ENCODE measurements at places on chromosomes 1 and 21.

GRCh38 chr1:31667065-31667785, 22.5 kb upstream of the PEF1 start:
- DNase-seq = no peak

GRCh38 chr21:41745026-41745820, 21.6 kb downstream of the RIPK4 start:
- no peak for DNase-seq

- no peak for DNase-seq
These were observed 20.5 kb downstream of the TARBP1 start for GRCh38 chr1:234458352-234459017.

- DNase-seq = no peak
These were observed 67.7 kb upstream of the RCC1 start for GRCh38 chr1:28437924-28438699.

GRCh38 chr1:108570998-108571401, 11.1 kb downstream of the EEIG2 start:
- no peak for DNase-seq

DNA sequence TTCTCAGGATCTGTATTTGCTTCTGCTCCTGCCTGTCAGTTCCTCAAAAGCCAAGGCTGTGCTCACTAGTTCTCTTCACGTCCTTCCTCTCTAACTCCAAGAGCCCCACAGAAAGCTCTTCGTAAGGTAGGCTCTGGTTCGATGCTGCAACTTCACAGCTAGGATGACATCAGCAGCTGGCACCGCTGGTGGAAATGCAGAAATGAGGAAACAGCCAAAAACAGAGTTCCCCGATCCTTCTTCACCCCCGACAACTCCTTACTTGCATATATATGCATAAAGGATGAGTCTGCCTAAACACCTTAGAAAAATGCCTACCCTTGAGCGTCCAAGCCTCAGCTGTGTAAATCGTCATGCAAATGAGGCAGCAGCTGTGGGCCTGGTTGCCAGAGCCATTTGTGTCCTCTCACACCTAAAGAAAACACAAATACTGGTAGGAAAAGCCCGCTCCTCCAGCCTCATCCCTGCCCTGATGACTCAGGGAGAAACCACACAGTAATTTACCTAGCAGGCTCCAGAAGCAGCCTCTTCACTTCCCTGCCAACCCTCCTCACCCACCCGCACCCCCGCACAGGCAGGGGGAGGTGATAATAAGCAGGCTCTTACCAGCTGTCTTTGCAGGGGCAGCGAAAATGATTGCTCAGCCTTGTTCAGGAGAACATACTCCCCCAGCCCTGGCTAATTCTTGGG, 28.2 kb downstream of the BATF3 start:
- DNase-seq = no peak

DNA sequence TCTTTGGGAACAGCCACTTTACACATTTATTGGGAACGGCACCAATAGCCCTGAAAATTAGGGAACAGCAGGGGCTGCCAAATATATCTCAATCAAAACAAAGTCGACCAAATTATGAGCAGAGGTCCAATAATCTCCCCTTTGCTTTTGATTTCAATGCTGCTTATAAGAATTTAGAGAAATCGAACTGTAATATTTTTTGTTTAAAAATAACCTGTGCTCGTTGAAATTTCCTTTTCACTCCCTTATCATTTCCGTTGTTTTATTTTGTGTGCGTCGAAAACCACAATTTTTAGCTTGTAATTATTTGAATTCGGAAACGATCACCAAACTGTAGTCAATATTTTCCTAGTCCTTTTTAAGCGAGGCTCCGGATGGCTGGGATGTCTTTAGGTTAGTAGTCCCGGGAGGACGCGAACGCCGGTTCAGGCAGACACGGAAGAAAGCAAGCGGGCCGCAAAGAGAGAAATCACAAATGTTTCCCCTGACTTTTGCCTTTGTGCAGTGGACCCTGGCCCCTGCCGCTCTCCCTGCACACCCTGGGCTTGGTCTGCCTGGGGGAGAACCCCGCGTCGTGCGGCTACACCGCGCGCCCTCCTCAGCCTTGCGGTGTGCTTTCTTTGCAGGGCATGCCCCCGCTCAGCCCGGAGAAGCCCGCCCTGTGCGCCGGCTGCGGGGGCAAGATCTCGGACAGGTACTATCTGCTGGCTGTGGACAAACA, 2.3 kb downstream of the LHX9 start:
- DNase-seq = no peak

DNA sequence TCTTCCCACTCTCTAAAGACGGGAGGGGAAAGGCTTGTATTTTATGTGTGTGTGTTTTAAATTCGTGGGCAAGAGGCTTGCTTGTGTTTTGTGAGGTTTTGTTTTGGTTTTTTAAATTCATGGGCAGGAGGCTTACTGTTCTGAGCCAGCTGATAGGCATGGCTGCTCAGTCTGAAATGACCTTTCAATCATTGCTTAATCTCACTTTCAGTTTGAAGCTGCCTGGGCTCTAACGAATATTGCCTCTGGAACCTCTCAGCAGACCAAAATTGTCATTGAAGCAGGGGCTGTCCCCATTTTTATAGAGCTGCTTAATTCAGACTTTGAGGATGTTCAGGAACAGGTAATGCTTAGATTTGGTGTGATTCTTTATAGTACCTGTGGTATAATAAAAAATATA, 20.3 kb upstream of the TXLNA start:
- no peak for DNase-seq

DNA sequence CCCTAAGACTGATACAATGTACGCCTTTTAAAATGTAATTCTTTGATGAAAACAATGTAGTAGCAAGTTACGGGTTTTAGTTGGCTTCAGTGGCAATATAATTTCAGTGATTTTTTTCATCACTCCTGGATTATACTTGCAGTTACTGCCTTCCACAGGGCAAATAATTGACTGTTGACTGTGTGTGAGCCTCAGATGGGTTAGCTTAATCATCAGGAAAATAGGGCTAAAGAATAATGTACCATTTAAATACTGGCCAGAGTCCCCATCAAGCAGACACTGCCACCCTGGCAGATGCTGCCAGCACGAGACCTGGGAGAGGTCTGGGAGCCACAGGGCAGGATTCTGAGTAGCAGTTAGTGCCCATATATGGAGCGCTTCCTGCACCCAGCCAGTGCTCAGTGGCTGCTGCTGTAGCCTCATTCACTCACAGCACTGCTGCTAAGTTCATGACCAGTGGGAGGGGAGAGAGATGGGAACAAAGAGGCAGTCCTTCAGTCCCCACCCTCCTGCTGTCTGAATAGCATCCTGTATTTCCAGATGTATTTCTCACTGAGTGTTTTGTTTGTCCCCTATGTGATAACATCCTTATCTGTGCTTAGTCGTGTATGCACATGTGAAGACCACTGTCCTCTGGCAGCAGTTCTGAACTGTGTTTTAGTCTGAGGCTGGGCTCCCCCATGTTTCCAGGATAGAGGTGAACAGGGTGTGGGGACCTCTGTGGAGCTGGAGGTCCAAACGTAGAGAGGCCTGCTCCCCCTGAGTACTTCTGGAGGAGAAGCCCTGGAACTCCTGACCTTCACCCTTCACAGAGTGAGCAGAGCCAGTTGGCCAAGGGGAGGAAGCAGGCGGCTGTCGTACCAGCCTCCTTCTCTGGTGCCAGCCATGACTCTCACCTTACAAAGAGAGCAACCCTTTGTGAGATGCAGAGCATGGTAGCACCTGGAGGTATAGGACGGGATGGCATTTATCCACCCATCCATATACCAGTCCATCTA, 80.4 kb downstream of the ADARB1 start:
- DNase-seq = no peak

DNA sequence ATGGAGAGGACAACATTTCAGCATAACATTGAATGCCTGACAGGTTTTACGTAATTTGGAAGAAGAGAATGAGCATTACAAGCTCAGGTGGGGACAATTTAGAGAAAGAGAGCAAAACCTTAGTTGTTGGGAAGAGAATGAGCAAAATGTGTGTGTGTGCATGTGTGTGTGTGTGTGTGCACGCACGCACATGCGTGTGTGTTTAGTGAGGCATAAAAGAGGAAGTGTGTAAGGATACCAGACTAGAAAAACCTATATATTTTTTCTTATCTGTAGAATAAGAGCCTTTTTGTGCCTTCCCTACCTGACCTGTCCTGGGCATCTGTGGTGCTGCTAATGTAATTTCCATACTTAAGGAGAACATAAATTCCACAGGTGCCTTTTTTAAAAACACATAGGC, 99.0 kb upstream of the PLXNA2 start:
- DNase-seq = no peak

GRCh38 chr1:74465193-74465681, 47.2 kb downstream of the LRRC53 start:
- DNase-seq = no peak

DNA sequence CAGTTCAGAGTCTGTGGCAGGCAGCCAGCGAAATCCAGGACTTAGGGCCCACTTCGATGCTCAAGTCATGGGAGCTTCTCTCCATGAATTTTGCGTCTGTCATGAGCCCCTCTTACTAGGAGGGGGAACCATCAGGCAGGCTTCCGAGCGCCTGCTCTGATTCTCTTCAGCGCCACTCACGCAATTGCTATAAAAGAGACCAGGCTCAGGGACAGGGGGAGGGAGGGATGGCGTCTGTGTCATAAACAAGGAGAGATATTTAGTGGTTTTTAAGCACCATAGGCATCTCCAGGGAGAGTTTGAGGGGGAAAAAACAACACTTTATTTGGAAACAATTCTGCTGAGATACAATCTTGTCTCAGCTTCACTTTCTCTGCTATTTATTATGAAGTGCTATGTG, 60.6 kb downstream of the NAV1 start:
- DNase-seq = no peak

GRCh38 chr1:159936273-159936904, 9.0 kb downstream of the IGSF9 start:
- peak; percentile 61 for DNase-seq

DNA sequence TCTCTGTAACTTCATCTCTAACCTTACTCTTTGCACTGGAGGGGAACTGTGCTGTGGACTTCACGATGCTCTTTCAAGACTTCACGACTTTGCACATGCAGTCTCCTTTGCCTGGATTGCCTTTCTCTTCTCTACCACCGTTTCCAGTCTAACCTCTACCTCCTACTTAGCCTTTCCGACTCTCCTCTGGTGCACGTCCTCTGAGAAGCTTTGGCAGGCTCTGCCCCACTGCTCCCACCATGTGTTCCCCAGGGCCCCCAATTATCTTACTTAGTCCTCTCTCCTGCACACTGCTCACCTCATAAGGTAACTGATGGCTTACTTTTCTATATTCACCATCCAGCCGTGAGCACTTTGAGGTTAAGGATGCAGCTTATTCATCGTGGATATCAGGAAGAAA, 101.7 kb upstream of the GJB5 start:
- DNase-seq = no peak

GRCh38 chr1:81439046-81439823, 361.5 kb upstream of the ADGRL2 start:
- no peak for DNase-seq

GRCh38 chr1:78284354-78284753, 206.4 kb upstream of the PTGFR start:
- DNase-seq = no peak

- peak; percentile 41 for DNase-seq
These were observed 13.5 kb downstream of the ESPN start for GRCh38 chr1:6438047-6438525.

GRCh38 chr1:173867141-173867752, 542 bp downstream of the GAS5 start:
- DNase-seq = no peak

DNA sequence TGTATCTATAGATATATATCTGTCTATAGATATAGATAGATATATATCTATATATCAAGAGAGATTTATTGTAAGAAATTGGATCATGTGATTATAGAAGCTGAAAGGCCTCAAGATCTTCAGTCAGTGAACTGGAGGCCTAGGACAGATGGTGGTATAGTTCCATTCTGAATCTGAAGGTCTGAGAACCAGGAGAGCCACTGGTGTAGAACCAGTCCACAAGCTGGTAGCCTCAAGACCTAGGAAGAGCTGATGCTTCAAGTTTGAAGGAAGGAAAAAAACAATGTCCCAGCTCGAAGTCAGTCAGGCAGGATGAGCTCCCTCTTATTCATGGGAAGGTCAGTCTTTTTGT, 213.2 kb upstream of the JUN start:
- DNase-seq = no peak

GRCh38 chr1:239814306-239814881, 277.3 kb upstream of the FMN2 start:
- DNase-seq = no peak

DNA sequence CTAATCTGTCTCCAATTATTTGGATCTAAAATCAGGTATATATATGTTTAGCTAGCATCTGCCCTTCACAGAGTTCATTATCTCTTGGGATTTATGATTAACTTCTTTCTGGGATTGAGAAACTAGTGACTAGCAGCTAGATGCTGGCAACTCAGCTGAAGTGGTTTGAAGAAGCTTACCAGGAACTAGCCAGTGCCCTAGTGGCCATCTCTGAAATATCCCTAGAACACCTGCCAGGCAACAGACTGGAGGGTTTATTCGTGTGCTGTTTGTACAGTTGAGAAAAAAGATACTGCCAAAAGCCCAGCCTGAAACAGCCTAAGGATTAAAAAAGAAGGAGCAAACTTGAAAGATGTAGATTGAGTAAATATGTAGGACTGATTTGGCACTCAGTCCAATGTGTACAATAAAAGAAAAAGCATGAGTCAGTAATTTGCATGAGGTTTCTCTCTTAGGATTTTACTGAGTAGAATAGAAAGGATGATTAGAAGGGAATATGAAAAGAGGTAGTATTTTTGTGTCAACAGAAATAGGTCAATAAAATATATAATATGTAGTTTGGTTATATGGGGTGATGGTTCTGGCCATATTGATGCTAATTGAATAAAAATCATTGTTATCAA, 1144.6 kb upstream of the ADGRL2 start:
- DNase-seq = no peak

GRCh38 chr1:159030877-159031447, 21.3 kb downstream of the IFI16 start:
- no peak for DNase-seq

- DNase-seq = no peak
These were observed 118.8 kb downstream of the PSMG1 start for GRCh38 chr21:39064325-39065012.

DNA sequence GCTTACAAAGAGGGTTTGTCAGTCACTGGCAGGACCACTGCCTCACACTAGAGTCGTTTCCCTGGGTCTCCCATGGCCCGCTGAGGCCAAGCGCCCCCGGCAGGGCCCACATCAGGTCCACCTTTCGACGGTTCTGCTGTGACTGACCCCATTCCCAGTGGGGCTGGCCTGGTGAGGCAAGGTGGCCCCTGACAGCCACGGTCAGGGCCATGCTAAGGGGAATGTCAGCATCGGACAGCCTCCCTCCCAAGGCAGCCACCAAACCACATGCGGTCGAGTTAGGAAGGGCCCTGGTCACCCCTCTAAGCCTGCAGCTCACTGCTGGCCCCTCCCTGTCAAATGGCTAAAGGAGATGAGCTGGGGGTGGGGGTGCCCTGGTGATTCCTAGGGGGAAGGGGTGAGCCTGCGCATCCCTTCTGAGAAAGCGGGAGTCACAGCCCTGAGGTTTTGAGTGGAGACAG, 2.9 kb upstream of the KIF17 start:
- no peak for DNase-seq

DNA sequence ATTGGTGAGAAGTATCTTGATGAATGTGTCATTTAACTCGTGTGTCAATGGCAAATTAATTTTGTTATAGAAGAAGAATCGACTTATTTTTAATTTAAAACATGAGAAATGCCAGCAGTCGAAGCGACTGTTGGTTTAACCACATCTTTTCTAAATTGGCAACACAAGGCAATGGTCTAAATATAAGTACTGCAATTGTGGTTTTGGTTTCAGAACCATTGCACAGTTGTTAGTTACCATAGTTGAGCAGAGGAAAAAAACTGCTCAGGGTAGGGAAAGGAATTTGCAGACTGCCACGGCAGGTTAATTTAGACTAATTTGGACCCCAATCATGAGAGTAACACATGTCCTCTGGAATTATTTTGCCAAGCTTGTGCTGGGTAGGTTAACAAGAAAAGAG, 185.6 kb upstream of the RUNX1 start:
- no peak for DNase-seq

All from stimulated activated CD8-positive, alpha-beta memory T cell treated with anti-CD3 and anti-CD28 coated beads, Interleukin-4, amount 100 ng/mL, for 4 hours (primary cell).